NCI-H1436 treated with DMSO at 0.1 percent for 48 hours (cell line): ENCODE measurements at places on chromosomes 11 and 22.

GRCh38 chr22:47918276-47918921 is 1155.9 kb downstream of the TBC1D22A start:
- no peak for DNase-seq

- DNase-seq, result no peak
These were observed 230.4 kb downstream of the BUD13 start for GRCh38 chr11:116542406-116542805.

- no peak for DNase-seq
These were observed 62.4 kb upstream of the NNMT start for GRCh38 chr11:114233755-114234154.

DNA sequence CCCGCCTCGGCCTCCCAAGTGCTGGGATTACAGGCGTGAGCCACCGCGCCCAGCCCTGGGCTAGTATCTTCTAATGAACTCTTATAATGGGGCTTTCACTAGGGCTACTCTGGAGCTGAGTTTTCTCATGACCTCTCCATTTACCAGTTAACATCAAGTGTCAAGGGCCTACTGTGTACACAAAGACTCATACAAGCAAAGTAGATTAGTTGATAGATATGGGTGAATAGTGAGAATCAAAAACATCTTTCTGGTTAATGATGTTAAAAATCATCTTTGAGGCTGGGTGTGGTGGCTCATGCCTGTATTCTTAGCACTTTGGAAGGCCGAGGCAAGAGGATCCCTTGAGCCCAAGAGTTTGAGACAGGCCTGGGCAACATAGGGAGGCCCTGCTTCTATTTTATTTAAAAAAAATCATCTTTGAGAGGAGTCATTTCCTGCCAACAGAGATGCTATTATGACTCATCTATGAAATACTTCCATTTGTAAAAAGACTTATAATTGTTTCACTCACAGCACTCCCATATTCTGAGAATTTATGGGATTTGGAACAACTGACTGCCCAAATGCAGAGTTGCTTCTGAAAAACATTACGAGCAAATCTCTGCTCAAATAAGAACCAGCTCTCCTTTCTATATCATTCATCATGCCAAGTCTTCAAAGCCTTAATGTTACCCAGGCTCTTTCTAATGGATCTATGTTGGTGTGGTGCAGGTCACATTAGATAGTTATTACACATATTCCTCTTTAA is 57.0 kb downstream of the GDPD4 start:
- DNase-seq, result no peak

GRCh38 chr11:56624661-56625110 is 10.0 kb upstream of the OR5M1 start:
- no peak for DNase-seq

DNA sequence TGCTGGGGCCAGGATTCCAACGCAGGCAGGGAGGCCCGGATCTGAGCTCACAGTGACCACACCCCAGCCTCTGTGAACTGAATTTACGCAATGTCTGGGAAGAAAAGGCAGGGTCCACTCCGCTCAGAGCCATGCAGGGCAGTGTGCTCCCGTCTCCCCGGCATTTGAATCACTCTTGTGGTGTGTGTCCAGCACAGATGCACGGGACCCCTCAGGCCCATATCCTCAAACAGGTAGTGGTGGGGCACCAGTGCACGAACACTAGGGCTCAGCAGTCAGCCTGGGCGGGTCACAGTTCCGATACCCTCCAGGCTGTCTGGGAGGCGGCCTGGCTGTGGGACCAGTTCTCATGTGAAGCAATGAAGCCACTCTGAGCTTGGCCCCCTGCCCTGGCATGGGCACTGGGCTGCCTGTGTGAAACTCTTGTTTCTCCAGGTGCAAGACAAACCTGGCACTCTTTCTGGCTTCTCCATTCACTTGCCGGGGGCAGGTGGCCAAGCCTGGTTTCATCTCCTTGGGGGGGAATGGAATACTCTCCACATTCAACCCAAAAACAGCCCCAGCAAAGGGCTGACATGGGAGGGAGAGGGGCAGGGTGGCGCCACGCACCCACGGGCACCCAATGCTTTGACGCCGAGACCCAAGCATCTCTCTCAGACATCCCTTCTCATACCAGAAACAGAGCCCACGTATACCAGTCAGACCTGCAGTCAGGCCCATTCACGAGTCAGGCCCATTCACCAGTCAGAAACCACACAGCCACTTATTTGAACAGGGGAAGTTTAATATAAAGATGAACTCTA is 14.3 kb downstream of the DHCR7 start:
- no peak for DNase-seq

DNA sequence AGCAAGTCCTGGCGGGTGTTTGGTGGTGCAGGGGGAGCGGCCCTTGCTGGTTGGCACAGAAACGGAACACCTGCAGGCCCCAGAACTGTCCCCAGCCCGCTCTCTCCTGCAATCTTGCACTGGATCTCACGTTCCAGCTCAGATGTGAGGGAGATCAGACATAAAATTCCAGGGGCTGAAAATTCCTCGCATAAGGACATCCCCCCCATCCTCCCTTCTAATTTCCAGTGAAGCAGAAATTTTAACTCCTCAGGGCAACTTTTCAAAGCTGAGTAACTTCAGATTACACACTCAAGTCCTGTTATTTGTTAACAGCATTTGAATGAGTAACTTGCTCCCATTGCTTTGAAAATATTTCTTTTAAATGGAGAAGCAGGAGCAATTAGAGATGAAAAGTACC is 40.3 kb upstream of the RASSF10 start:
- no peak for DNase-seq

DNA sequence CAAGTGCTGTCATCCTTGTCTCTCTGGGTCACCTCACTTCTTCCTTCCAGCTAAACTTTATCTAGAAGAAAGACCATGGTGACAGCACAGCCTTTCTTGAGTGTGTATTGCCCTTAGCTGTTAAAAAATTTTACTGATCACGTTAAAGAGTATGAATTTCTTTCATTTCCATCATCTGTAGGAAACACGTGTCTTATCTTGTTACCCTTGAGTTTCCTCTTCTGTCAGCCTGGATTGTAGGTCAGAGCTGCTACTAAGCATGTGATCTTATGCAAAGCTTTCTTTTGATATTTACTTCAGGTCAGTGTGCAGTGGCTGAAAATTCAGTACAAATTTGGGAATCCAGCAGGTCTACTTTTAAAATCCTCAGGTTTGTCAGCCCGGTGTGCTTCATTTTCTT is 512.2 kb upstream of the ARHGAP42 start:
- DNase-seq, result no peak

DNA sequence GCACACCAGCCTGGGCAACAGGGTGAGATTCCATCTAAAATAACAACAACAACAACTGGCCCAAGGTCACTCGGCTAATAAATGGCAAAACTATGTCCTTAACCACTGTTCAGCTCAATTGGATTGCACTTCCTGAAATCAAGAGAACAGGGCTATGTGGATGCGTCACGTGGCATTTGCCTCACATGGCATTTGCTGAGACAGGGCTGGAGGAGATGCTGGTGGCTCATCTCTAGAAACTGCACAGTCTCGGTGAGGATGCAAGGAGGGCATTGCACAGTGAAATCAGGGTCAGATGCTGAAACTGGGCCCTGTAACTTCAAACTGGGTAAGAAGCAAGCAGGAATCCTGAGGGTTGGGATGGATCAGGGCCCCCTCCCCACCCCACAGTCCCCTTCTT is 171.9 kb downstream of the BUD13 start:
- DNase-seq, result no peak

DNA sequence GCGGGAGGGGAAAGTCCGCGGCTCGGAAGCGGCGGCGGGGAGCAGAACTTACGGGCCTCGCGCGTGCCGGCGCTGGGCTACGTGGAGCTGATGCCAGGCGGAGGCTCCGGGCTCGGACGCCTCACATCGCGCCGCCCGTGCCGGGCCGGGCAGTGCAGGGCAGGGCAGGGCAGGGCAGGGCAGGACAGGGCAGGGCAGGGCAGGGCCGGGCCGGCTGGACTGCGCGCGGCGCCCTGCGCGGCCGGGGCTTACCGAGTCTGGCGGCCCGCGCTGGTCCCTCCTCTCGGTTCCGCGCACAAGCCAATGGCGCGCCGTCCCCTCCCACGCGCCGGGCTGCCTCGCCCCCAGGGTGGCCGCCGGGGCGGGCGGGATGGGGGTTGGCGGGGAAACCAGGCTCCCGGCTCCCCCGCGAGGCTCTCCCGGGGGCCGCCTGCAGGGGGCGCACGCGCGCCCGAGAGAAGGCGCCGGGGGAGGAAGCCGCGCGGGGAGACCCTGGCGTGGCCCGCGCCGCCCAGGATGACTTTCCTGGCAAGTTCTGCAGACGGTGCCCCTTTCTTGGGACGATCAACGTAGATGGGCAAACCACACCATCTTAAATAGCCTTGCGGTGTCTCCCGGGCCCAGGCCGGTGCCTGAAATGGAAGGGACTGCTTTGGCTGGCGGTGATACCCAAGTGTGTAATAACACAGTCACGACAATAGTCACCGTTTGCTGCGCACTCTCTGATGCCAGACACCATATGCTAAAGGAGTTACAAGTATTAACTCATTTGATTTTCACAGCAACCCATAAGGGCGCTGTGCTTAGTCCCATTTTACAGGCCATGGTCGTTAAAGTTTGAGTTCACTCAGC is at the start of gene TP53I11:
TP53I11 (minus strand) TSS at position 259 of the 852 bp plus-strand sequence. CDS start 12,548 bp downstream, outside the sequence.
- DNase-seq, result no peak

DNA sequence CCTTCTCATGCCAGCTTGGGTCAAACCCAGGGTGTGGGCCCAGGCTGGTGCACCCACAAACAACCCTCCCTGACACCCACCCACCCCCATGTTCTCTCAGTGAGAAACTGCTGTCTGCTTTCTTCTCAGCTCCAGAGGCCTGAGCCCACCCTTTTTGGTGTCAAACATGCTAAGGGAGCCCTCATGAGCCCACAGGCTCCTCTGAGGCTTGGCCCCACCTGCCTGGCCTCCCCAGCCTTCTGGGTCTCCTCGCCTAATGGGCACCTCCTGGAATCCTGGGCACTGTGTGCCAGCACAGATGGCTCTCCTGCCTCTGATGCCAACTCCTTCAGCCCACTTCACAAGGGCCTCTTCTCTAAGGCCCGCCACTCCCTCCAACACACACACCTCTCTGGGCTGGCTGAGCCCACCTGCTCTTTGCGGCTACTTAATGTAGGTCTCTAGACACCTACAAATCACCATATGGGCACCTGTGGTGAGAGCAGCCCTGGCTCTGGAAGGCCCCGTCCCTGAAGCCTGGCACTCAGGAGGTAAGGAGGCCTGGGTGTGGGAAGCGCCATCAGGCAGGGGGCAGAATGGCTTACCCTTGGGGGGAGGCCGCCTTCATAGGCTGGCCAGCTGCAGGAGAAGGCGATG is 4.4 kb downstream of the NAGA start:
- DNase-seq, result no peak

DNA sequence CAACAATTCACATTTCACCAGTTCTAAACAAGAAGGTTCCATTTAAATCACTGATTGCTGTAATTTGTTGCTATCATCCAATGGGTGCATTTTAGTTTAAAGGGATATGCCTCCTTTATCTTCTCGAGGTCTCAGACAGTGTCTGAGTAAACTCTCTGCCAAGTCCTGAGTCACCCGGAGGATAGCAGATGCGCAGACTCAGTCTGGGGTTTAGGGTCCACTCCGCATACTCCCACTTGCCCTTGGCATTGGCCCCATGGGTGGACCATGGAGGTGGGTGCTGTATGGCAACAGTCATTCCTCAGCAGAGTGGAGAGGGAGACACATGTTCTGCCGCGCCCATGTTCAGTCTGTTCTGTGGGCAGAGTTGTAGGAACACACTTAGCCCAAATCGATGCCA is 65.4 kb upstream of the CRTAM start:
- DNase-seq, result no peak

DNA sequence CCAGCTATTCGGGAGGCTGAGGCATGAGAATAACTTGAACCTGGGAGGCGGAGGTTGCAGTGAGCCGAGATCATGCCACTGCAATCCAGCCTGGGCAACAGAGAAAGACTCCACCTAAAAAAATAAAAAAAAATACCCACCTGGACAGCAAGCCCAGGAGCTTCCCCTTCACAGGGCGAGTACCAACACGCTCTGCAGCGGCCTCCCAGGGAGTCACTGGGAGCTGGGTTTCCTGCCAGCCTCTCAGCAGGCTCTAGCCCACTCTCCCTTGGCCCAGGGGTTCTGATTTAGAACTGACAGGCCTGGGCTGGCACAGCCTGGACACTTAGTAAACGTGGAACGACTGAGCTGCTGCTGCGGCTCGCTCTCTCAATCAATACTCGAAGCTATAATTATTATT is 2.0 kb upstream of the CABP7 start:
- no peak for DNase-seq

- no peak for DNase-seq
These were observed 19.0 kb upstream of the PTPRJ start for GRCh38 chr11:47961383-47961782.
